ENCODE measurements at places on chromosomes 11 and 22.

DNA sequence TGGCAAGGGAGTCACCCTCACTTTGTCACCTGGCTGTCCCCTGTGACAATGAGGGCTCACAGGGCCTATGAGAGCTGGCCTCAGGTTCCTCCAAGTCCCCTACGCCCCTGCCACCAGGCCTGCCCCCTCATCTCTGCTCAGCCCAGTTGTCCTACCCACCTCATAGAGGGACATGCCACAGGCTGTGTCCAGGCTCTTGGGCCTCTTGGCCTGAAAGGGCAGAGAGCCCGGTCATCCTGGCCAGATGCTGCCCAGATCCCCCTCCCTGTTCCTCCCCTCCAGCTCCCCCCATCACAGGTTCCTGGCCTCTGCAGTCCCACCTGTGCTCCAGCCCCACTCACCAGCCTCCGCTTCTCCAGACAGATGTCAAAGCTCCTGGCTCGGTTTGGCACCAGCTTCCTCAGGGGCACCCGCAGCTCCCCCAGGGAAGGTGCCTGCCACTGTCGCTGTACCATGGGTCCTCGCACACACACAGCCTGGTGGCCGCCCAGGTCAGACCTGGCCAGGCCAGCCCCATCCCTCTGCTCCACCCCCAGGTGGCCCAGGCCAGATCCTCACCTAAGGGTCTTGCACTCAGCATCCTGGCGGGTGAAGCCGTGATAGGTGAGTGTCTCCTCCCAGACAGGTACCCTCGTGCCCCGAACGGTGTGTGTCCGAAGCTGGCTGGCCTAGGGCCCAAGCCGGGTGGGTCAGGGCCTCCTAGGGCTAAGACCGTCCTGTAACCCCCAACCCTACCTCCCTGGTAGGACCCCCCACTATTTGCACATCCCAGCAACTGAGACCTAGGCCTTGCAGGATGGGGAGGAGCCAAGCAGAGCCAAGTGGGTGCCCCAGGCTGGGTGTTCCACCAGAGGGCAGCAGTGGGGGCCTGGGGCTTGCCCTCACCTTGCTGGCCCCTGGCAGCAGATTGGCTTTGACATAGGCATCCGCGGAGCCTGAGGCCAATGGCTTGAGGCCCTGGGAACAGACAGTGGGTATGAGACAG lies 8.3 kb downstream of the NDUFV1 start:
- DNase-seq: peak; percentile 85

- no peak for DNase-seq
These were observed 58.9 kb downstream of the LINC01488 start for GRCh38 chr11:69540118-69541000.

- peak; percentile 93 for DNase-seq
These were observed 17.3 kb upstream of the PRR5 start for GRCh38 chr22:44684506-44685383.

- DNase-seq: no peak
These were observed 6.5 kb upstream of the MALAT1 start for GRCh38 chr11:65492387-65492636.

- DNase-seq: no peak
These were observed 6.3 kb upstream of the OSM start for GRCh38 chr22:30272781-30273601.

DNA sequence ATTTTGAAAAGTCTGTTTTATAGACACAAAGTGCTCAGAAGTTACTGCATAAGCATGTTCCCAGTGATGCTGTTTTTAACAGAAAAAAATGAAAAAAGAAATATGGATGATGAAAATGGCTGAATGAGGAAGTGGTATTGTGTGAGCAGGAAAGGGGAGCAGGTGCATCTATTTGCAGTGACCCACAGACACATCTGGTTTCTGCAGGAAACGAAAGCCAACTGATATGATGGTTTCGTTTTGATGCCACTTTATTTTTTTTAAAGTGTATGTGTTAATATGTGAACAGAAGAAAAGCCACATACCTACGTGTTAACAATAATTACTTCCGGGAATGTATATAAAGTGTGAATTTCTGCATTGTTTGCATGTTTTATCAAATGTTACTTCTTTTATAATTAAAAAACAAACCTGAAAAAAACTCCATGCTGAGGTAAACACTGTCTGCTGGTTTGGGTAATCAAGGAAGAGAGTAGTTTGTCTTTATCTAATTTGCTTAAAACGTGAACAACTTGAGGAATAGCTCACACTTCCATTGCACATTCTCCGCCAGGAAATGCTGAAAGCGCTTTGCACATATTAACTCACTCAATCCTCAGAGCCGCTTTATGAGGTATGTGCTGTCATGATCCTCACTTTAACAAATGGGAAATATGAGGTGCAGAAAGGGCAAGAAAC lies 1335.9 kb downstream of the TBC1D22A start:
- peak; percentile 10 for DNase-seq

Data from activated CD4-positive, alpha-beta T cell treated with anti-CD3 and anti-CD28 coated beads for 48 hours (primary cell).